Placental epithelial cell (primary cell): ENCODE measurements at places on chromosomes 2 and 18. TPM values are rescaled to one million over a fixed set of nuclear protein-coding genes. Genes with fewer than 3 reads are reported as not detected.

MOGAT1 gene
- total RNA-seq = not detected in 2 replicates

PRKCE gene
- 3.9 and 8.6 TPM in 2 replicates for total RNA-seq

ABCG5 gene
- not detected in 2 replicates for total RNA-seq

TLX2 gene
- total RNA-seq = not detected in 2 replicates

KRTCAP3 gene
- total RNA-seq = 8.2 and 22.0 TPM in 2 replicates

USP34 gene
- 97.8 and 107 TPM in 2 replicates for total RNA-seq

RBMS1 gene
- 103 and 129 TPM in 2 replicates for total RNA-seq

GNLY gene
- not detected in 2 replicates for total RNA-seq

ABCB6 gene
- total RNA-seq = 16.1 and 38.0 TPM in 2 replicates

GALNT3 gene
- 13.7 and 38.2 TPM in 2 replicates for total RNA-seq

SP9 gene
- total RNA-seq = not detected in 2 replicates

ASPRV1 gene
- total RNA-seq = 0.33 and 0.79 TPM in 2 replicates

MRPL33 gene
- 45.9 and 98.9 TPM in 2 replicates for total RNA-seq

IL1B gene
- total RNA-seq = 0.11 TPM in 1 of 2 replicates, not detected in the other

RMND5A gene
- total RNA-seq = 32.8 and 34.5 TPM in 2 replicates

MGAT4A gene
- total RNA-seq = 0.33 and 0.39 TPM in 2 replicates

HNMT gene
- 7.5 and 7.6 TPM in 2 replicates for total RNA-seq

DQX1 gene
- 0.33 and 0.39 TPM in 2 replicates for total RNA-seq

CCDC74A gene
- 5.2 and 5.5 TPM in 2 replicates for total RNA-seq
